NCI-H460 (cell line): ENCODE measurements at places on chromosomes 12 and 14.
A peak's percentile ranks its signal among the peaks of the same experiment; 100 is the strongest.

- no peak for DNase-seq
Observed at GRCh38 chr14:56686416-56686815, 106.8 kb downstream of the TMEM260 start.

- DNase-seq = no peak
Observed at GRCh38 chr14:61575126-61575525, 120.2 kb upstream of the HIF1A start.

- no peak for DNase-seq
Observed at GRCh38 chr14:101824339-101824727, 62.8 kb downstream of the PPP2R5C start.

DNA sequence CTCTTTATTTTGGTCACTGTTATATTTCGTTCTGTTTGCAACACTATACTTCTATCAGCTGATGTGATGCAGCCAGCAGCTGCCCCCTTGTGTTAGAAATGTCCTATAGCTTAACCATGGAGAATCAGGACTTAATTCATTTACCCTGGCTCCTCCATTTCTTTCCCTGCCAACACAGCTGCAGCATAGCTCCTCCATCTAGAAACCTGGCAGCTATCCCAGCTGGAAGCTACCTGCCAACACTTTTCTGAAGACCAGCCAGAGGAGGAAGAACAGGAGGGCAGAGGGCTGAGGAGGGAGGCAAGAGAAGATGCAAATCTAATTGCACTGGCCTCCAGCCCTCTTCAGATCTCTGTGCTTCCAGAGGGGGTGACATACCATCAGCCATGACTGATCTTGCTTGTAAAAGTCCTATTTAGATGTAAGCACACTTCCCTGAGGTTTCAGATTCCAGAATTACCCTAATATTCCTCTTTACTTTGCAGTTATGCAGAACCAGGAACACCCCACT, 156.8 kb upstream of the TMEM260 start:
- peak; percentile 50 for DNase-seq

DNA sequence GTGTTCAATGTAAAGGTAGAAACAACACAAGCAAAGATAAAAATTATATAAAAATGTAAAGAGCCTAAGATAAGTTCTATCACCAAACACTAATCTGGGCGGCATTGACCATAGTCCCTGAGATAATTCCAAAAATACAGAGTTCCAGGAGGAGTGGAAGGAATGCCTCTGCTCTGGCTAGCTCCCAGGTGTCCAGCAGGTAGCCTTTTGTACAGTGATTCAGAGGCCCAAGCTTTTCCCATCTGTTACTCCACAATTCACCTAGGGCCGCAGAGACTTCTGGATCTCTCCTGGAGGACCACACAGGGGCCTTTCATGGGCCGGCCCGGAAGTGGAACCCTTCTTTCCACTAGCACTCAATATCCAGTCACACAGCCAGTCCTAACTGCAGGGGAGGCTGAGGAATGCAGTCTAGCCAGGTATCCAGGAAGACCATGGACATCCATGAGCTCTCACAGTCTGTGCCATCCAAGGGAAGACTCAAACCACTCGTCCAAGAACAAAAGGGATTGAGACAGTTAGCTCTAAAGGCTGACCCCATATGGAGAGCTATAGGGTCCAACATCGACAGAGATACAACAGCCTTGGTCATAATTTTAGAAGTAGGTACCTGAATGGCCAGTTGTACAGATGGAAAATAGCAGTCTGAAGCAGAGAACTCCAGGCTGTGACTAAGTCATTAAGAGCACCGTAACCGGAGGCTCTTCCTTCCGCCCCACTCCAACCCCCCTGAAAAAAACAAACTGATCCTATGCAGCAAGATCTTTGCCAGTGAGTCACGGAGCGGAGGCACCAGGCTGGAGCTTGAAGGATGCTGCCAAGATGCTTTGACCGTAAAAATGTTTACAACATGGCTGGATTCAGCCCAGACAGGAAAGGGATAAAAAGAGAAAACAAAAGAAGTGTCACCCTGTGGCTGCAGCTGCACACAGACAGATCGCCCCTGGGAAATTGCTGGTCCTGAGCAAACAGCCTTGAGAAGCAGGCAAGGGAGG, 204.8 kb downstream of the NUAK1 start:
- DNase-seq = peak; percentile 28

DNA sequence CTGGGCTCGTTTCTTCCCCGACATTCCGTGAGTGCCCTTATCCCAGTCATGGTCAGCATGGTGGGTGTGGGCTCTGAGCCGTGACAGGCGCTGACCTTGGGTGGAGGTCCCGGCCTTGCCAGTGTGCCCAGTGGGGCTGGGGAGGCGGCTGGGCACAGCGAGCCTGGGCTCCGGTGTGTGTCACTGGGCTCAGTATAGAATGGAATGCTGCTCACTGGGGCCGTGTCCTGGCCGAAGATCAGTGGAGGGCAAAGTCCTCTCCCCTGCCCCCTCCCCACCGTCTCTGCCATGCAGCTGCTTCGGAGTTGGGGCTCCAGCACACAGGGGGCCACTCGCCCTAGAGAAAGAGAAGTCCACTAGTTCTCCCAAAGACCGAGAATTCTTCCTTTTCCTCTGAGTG, 164.4 kb downstream of the TSPAN9 start:
- no peak for DNase-seq

- DNase-seq = no peak
Observed at GRCh38 chr14:75831952-75832351, 149.8 kb downstream of the TGFB3 start.

DNA sequence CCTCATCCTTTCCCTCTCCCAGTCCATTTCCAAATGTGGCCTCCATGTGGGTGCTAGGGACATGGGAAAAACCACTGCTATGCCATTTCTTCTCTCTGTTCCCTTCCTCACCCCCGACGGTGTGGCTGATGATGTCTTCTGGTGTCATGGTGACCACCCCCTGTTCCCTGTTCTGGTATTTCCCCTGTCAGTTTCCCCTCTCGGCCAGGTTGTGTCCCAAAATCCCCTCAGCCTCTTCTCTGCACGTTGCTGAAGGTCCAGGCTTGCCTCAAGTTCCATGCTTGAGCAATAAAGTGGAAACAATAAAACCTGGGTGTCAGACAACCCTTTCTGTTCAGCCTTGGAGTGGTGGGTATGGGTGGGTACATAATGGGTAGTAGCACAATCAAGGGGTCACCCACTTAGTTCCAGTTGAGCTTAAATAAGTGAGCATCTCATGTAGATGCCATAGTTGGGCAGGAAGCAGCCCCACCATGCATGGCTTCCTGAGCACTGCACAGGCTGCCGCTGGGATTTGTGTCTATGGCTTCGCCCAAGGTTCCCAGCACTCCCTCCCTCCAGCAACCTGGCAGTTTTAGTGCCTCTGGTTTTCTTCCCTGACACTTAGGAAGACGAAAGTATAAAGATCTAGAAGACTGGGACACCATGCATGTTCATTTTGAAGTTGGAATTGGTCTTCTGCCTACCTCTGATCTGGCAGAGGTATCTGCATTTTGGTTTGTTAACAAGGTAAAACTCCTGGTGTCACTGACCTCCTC, 8.7 kb upstream of the ITFG2 start:
- DNase-seq = no peak

DNA sequence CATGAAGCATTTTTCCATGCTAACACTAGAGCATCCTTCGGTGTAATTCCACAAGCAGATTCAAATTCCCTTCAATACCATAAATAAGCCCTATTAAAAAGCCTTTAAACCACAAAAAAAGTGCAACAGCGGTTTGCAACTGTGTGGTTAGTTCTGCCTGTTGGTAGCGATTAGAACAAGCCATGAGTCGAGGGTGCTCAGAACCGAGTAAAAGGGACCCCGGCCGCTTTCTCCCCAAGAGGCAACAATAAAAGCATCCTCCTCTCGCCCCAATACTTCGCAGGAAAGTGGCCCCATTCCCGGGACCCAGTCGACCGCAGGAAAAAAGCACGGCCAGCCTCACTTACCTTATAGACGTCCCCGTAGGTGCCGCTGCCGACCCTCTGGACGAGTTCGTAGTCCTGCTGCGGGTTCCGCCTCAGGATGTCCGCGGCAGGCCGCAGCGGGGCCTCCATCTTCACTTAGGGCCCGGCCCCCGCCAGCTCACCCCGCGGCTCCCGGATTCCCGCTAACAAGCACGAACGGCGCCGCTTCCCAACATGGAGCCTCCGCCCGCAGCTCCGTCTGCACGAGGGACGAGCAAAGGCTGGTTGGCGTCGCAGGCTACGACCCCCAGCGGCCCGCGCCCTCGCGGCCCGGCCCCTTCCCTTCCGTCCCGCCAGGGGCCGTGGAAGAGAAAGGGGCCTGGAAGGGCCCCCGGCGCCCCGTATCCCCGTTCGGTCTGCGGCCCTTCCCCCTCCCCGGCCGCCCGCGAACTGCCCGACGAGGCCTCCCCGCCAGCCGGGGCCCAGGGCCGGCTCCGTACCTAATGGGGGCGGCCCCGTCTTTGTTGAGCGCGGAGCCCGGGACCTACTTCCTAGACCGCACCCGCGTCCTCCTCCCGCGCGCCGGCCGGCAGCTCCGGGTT, 521 bp downstream of the MAP4K5 start:
- no peak for DNase-seq

DNA sequence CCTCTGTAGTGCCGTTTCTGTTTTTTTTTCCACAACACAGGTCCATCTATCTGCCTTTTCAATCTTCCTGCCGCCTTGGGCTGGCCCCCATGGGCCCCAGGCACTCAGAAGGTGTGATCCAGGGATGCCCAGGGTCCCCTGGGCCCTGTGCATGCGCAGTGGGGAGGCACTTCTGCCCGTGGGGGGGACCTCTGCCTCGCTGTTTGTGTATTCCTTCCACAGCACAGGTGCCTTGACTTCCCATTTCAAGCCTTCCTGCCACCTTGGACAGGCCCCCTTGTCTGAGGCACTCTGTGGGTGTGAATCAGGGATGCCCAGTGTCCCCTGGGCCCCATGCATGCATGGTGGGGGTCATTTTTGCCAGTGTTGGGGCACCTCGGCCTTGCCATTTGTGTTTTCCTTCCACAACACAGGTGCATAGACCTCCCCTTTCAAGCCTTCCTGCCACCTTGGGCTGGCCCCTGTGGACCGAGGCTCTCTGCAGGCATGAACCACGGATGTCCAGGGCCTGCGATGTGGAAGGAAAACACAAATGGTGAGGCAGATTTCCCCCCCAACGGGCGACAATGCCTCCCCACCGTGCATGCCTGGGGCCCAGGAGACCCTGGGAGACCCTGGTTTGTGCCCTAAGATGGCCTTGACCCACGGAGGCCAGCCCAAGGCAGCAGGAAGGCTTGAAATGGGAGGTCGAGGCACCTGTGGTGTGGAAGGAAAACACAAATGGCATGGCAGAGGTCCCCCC, 366.5 kb downstream of the ALG10 start:
- DNase-seq = no peak

DNA sequence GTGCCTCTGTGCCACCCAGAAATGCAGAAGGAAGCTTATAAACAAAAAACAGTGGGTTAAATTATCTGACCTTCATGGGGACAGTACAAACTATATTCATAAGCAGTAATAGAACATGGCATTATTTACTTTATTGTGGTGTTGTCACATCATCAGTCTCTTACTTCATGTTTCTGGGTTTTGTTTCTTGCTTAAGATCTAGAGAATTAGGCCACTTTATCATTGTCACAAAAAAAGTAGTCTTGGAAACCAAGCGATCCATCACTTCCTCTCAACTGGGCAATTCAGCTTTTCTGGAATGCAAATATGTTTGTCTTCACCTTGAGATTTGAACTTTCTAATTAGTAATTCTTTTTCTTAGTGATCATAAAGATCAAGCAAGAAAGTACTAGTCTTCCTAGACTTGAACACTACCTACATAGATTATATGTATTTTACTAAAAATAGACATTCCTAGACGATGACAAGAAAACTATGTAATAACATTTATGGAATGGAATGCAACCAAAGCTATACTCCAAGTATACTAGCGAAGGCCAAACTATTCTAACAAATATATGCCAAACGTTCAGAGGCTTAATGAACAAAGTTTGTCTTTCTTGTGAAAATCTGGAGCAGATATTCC, 363.4 kb downstream of the DAD1 start:
- DNase-seq = no peak

DNA sequence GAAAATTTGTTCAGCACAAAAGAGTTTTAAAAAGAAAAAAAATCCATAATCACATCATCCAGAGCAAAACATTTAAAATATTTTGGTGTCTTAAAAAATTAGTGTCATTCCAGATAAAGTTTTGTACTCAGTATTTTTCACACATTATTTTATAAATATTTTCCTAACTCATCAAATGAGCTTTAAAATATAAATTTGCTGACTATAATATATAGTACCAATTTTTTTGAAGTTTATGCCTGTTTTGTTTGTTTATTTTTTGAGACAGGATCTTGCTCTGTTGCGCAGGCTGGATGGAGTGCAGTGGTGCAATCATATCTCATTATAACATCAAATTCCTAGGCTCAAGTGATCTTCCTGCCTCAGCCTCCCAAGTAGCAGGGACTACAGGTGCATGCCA, 164.1 kb downstream of the SLC41A2 start:
- no peak for DNase-seq

DNA sequence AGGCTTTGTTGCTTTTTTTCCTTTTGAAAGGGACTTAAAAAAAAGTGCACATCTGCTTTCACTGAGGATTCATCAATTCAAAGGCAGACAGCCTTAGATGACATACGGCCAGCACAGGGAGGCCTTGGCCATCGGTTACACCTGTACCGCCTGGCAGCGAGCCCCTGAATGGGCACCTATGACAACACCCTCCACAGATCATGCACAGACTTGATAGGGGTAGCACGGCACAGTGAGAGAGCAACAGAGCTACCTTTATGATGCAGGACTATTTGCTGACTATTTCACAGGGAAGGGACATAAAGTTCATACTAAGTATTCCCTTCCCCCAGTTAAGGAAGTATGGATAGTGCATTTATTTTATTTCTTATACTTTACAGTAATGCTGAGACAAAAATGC, 137.9 kb upstream of the ARID2 start:
- no peak for DNase-seq

DNA sequence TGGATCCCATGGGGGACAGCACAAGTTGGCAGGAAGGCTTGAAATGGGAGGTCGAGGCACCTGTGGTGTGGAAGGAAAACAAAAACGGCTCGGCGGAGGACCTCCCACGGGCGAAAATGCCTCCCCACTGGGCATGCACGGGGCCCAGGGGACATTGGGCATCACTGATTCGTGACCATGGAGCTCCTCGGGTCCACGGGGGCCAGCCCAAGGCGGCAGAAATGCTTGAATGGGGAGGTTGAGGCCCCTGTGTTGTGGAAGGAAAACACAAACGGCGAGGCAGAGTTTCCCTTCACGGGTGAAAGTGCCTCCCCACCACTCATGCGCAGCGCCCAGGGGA, 376.0 kb downstream of the ALG10 start:
- DNase-seq = no peak
